ENCODE measurements at places on chromosomes 3 and 15. TPM values are rescaled to one million over a fixed set of nuclear protein-coding genes. Genes with fewer than 3 reads are reported as not detected.

Gene OIP5
- 21.3 TPM for total RNA-seq

Gene DOCK3
- total RNA-seq, result under 0.01 TPM

Gene KIF23
- total RNA-seq, result 55.4 TPM

Gene COPB2
- 169 TPM for total RNA-seq

Gene KBTBD12
- total RNA-seq, result not detected

Gene PTX3
- total RNA-seq, result 276 TPM

Gene PLA2G4E
- not detected for total RNA-seq

Gene SCG5
- total RNA-seq, result 16.3 TPM

Gene BCL2A1
- total RNA-seq, result not detected

Gene ROBO2
- total RNA-seq, result 0.45 TPM

Gene GOLGA8G
- not detected for total RNA-seq

Gene SOX14
- not detected for total RNA-seq

Gene KY
- total RNA-seq, result not detected

Gene C3orf33
- 2.0 TPM for total RNA-seq

Gene MME
- 154 TPM for total RNA-seq

Gene TTC21A
- total RNA-seq, result 0.59 TPM

Gene KIF7
- 7.6 TPM for total RNA-seq

Gene SMAD6
- total RNA-seq, result 7.1 TPM

Gene OR4F15
- total RNA-seq, result not detected

Data from bronchus fibroblast of lung (primary cell).